ENCODE measurements at places on chromosomes 16 and 17. TPM values are rescaled to one million over a fixed set of nuclear protein-coding genes. Genes with fewer than 3 reads are reported as not detected.

The PRDM7 gene
- total RNA-seq: not detected

The PRR35 gene
- total RNA-seq: not detected

The HOXB2 gene
- 2.8 TPM for total RNA-seq

The DNAH17 gene
- total RNA-seq: not detected

The NPIPA2 gene
- 3.4 TPM for total RNA-seq

The KRT25 gene
- total RNA-seq: not detected

The RNF222 gene
- not detected for total RNA-seq

DNA sequence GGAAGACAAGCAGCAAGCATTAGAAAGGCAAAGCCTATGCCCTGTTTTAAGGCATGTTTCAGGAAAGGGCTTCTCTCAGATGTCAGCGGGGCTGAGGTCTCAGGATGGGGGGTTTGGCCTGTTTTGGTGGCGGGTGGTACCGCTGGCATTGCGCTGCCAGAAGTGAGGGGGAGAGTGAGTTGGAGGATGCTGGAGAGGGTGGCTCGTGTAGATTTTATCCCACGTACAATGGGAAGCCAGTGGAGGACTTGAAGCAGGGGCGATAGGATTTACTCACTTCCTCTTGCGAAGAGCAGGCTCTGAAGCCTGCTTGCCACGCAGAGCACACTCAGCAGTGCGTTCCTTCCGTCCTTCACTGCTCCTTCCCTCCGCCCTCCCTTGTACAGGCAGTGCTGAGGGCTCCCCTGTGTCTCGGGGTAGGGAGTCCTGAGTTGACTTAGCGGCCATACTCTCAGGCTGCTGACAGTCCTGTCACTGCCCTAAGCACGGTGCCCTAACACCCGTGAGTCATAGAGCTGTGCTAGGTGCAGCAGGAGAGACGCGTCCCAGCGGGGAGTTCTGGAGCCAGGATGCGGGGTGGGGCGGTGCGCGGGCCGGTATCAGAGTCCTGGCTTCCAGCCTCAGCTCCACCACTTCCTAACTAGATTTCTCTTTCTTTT, 113.1 kb downstream of the SNX29 start:
- peak; percentile 52 for DNase-seq

DNA sequence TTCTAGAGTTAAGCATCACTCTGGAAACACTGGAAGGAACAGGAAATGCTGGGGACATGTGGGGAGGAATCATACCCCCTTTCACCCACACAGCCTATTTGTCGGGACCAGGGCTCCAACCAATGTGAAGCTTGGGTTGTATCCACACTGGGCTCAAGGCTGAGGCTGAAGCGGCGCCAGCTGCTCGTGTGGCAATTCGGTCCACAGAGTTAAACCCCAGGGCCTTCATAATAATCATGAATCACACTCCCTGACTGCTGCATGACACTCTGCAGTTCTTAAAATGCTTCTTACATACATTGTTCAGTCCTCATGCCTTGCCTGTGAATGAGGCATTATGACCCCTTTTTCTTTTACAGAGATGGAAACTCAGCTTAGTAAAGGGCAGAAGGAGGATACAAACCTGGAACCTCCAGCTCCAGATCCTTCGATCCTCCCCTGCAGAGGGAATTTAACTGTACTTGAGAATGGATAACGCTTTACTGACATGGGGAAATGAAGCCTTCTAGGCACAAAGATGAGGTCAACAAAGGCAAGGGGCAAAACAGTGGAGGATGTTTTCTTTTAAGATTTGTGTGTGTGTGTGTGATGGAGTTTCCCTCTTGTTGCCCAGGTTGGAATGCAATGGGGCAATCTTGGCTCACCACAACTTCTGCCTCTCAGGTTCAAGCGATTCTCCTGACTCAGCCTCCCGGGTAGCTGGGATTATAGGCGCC, 72.7 kb downstream of the SOX9 start:
- peak; percentile 66 for DNase-seq

DNA sequence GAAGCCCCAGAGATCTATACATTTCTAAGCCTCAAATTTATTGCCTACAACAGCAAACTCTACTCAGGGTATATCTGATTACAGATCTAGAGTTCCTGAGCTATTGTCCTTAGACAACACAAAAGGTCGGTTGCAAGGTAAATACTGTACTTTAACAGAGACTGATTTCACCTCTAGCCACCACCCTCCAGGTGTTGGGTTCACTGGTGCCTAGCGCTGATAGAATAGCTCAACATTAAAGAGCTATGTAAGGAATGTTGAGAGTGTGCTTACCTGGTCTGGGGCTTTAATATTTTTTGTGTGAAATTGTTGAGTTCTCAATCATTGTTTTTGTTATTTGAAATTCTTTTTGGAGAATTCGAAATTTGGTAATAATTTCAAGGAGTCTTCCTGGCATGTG, 277.0 kb upstream of the PSMD7 start:
- DNase-seq: no peak

GRCh38 chr16:2422123-2422867, 7.0 kb upstream of the CCNF start:
- no peak for DNase-seq

GRCh38 chr16:82182266-82183003, 12.4 kb upstream of the MPHOSPH6 start:
- no peak for DNase-seq

DNA sequence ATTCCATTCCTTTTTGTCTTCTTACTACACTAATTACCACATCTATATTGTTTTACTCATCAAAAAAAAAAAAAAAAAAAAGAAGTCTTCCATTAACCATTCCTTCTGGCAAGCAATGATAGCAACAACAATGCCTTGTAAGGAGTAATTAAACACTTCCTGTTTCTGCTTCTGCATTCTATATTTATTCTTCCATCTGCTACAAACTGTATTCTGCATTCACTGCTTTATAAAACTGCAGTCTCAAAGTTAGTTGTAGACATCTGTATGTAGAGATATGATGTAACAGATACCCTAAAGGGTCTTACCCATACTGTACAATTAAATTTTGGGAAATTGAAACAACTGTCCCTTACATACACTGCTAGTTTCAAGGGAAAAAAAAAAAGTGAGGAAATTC, 28.7 kb upstream of the ABCA6 start:
- DNase-seq: no peak

DNA sequence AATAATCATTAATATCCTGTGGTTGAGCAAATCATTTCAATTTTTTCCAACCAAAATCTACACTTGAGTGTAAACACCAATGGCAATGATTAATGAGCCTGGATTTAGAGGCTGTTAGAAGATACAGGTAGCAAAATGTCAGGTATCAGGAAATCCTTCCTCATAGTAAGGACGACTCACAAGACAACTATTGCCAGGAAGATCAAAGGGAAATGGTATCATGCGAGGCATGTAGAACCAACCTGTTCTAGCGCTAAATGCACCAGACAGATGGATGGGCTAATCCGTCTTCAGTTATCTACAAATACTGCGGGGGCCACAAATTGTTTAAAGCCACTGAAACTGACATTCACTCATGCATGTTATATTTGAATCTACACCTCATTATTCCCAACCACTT, 28.1 kb downstream of the TOX3 start:
- DNase-seq: no peak

GRCh38 chr16:2973605-2974318, 4.6 kb downstream of the PAQR4 start:
- no peak for DNase-seq

GRCh38 chr17:44204441-44204882, 4.8 kb upstream of the ATXN7L3 start:
- DNase-seq: no peak

DNA sequence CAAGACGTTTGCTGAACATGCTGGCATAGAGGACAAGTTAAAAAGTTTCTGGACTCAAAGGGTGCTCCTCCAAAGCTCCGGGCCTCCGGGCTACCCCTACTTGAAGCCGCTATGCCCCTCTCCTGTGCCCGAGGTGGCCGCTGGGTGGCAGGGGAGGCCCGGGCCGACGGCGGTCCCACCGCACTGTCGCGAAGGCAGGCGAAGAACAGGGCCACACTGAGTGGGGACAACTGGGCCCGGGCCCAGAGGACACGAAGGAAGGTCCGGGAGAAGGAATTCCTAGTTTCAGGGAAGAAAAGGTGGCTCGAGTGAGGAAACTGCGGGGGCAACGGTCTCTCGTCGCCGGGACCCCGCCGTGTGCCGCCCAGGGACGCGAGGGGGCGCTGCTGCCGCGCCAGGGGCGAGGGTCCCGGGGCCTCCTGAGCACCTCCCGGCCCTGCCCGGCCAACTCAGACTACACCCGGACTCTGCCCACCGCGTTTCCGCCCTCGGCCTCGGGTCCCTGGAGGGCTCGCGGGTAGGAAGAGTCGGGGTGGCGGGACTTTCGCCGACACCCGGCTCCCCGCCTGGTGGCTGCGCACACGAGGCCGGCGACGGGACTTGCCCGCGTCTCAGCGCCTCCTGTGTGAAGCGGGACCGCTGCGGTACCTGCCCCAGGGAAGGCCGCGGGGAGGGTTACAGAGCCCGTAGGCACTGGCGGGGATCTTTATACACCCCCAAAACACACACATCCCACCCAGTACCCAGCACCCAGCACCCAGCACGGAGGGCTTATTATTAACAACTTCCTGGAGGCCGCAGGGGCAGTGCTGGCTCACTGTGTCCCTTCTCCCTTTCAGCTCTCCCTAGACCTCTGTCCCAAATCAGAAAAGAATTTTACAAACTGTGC, 772 bp upstream of the CHCT1 start:
- peak; percentile 82 for DNase-seq

DNA sequence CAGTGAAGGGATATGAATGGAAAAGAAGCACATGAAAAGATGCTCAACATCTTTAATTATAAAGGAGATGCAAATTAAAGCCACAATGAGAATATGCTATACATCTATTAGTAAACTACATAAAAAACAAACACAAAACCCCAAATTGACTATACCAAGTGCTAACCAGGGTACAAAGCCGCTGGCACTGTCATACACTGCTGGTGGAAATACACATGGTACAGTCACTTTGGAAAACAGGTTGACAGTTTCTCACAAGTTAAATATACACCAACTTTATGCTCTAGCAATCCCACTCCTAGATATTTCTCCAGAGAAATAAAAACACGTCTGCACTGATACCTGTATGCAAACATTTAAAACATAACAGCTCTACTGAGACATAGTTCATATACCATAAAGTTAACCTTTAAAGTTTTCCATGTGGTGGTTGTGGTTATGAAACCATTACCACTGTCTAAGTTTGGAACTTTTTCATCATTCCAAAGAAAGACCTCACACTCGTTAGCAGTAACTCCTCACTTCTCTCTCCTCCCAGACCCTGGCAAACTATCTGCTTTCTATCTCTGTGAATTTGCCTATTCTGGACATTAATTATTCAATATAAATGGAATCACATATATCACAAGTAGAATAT, 42.7 kb downstream of the ADGRG5 start:
- no peak for DNase-seq

GRCh38 chr17:47200325-47200664, 8.9 kb upstream of the MYL4 start:
- no peak for DNase-seq

DNA sequence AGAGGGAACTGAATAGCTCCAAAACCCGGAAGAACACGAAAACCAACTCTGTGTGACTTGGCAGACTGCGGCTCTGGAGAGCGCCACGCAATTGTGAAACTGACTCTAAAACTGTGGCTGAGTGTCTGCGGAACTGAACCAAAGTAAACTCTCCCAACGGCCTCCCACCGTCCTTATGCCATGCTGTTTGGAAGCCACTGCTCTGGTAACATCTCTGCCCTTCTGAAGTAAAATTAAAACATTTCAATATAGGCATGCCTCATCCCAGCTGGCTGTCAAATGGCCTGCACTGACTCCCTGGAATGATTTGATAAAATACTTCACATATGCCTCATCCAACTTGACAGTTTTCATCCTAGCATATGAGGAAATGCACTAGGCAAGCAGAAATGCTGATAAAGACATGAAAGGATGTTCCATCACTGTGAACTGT, 70.2 kb downstream of the PARN start:
- no peak for DNase-seq

DNA sequence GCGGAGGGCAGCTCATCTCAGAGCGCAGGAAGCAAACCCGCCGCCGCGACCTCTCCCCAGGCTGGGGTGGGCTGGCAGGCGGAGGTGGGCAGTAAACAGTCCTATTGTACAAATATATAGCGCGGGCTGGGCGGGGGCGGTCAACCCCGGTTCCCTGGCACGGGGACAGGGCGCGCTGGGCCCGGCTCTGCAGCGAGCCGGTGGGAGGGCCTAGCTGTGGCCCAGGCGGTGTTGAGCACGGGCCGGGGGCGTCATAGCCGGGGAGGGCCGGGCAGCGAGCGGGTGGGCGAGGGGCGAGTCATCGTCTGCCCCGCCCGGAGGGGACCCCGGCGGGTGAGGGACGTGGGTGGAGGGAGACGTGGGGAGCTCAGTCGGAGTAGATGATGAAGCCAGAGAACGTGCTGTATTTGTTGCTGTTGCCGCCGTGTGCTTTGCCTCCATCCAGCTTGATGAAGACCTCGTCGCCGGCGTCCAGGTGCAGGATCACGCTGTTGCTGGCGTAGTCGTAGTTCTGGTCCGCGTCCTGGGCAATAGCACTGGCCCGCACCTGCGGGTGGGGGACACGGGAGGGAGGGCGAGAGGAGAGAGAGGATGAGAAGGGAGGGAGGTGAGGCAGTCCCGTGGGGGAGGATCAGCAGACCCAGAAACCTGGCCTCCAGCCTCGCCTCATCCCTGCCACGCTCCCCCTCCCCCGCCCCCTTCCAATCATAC, 8.1 kb downstream of the C1QL1 start:
- no peak for DNase-seq

DNA sequence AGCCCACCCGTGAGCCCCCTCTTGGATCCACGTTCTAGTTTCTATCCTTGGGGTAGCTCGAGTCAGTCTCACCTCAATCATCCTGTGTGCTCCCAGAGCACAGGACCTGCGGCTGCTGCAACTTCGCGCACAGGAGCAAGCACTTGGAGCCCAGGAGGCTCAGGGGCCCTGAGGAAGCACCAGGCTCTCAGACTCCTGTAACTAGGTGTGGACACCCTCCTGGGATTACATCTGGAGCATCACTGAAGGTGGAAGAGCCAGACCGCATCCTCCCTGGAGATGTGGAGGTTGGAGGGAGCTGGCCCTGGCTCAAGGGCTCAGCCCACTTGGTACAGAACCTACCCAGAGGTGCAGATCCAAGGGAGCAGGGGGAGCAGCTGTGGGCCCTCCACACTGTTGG, 2.7 kb downstream of the HBQ1 start:
- DNase-seq: no peak

- DNase-seq: no peak
Observed at GRCh38 chr17:51725185-51725584, 433.3 kb downstream of the CA10 start.

DNA sequence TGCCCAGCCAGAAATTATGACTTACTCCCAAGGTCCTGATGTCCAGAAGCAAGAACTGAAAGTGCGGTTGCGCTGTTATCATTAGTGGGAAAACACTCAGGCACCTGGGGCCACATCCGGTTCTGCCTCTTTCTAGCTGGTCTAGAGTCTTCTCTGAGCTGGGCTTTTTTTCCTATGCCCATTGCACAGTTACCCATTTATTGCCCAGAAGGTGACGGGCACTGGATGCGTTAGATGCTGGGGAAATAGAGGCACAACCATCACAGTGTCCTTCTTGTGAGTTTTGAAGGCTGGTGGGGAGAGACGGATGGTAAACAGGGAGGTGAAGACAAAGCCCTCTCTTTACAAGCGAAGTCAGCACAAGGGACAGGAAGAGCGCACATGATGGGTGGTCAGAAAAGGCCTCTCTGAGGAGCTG, 37.7 kb downstream of the PLCG2 start:
- no peak for DNase-seq
